Activated naive CD4-positive, alpha-beta T cell treated with anti-CD3 and anti-CD28 coated beads, Interleukin-2, amount 50 U/mL, for 16 hours (primary cell): ENCODE measurements at places on chromosomes 3 and 15.

DNA sequence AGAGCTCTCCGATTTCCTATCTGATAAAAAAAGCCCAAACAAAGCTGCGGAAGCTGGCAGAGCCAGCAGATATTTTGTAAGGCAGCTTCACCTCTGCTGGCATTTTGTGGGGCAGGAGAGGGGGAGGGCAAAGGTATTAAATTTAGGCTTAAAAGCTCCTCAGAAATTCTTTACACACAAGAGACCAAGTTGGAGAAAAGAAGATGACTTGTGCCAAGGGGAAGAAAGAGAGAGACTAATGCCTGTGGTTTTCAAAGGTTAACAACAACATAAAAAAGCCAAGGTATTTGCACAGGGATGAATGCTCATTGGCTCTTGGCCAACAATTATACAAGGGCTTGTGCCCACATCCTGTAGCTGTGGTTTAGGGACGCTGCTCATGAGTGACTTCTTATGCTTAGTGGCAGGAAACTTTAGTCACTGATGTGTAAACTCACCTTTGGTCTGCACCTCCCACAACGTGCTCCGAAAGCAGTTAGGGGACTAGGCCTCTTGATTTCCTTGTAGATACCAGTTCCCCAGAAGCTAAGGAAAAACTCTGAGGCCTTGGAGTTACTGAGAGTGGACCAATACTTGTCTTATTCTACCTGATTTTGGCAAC, 152.9 kb downstream of the TPRG1 start:
- DNase-seq, result peak; percentile 73

DNA sequence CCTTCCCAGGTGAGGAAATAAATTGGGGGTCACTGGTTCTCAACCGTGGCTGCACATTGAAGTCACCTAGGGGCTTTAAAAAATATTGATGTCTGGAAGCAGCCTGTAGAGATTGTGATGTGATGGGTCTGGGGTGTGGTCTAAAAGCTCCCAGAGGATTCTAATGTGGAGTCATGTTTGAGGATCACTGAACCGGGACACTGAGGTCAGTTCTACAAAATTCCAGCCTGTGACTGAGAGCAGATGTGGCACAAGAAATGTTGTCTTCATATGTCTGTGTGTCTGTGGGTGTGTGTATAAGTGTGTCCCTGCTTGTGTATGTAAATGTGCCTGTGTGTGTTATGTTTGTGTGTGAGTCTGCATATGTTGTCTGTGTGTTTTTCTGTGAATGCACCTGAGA, 79.9 kb downstream of the TLE3 start:
- no peak for DNase-seq

DNA sequence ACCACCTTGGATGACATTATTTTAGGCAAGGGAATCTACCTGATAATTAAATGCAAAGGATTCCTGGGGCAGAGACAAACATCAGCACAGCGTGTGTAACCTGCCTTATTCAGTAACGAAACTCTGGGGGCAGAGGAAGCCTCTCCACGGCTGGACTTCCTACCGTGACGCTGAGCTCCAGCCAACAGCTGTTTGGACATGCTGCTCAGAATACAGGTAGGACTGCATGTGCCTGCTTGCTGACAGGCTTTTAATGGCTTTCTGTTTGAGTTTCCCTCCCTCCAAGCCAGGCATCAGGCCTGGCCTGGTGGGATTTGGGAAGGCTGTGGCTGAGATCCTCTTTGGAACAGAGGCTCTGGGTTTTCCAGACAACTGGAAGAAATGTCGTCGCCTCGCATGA, 150.6 kb downstream of the ADAMTS17 start:
- DNase-seq, result no peak

DNA sequence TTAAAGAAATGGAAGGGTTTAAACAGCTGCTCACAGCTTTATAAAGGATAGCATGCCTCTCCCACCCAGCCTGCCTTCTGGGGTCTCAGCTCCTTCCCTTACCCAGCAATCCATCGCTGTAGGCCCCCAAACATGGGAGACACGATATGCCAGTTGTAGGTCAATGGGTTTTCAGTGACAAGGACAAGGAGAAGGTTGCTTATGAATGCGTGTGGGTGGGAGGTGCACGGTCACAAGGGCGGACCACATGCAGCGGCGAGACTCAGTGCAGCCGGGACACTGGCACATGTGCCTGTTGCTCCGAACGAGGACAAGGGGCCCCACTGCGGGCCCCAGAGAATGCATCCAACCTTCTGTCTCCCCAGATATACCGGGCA, 67.0 kb downstream of the MGLL start:
- DNase-seq, result no peak

GRCh38 chr3:48596676-48597407, 1.7 kb upstream of the COL7A1 start:
- DNase-seq, result no peak

DNA sequence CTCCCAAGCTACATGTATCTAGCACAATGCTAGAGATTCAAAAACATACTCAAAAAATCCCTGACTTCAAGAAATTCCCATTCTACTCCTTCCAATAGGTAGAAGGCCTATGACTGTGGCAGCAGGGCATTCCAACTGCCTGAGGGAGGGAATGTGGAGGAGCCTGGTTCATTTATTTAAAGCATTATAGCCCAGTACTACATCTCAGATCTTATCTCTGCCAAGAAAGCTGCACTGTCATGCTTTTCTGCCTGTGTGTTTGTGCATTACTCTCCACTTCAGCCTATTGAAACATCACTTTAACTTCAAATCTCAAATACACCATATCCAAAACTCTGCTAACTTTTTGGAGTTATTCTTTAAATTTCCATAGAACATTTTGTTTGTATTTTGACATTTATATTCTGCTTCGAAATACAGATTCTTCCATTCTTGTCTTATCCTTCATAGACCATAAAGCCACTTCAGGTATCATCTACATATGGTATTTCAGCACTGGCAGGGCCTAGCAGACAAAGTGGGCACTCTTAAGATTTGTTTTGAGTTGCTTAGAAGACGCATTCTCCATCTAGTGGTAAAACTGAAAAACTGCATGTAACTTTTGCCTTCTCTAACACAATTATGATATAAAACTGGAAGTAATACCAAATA, 59.1 kb upstream of the NEDD4 start:
- no peak for DNase-seq

DNA sequence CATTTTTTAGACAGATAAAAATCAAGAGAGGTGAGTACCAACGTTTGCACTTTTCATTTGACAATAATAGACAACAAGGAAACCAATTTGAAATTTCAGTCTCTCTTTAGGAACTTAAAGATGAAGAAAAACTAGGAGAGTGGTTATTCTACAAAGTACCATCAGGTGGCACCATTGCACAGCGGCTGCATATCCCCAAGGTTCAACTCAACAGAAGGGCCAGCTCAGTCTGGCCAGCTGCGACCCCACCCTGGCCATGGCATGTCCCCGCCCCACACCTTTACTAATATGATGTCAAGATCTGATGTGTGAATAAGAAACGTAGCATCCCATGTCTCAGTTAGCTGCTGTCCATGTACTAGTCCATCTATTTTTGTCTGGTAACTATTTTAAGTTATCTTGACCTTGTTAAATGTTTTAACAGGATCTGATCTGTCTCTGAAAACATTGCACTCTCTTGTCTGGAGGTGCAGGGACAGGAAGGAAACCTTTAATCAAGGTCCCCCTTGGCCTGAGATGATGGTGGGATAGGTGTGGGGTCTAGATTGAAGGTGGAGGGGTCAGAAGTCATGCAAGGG, 35.5 kb upstream of the CGNL1 start:
- no peak for DNase-seq
